ENCODE measurements at places on chromosomes 1 and 21.

DNA sequence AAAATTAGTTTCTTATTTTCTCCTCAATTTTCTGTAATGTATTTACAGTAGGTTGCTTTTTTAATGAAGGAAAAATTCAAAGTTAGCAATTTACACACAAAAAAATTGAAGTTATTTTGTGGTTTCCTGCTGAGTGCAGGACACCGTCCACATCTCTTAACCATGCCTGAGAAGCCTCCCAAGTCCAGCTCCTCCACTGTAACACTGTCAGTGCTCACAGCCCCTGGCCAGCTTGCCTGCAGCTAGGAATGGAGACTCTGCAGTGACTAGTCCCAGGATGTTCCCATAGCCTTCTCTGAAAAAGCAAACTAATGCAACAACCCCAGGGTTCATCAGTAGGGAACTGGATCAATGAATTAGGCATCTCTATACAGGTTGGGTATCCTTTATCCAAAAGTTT lies 3.5 kb downstream of the A3GALT2 start:
- DNase-seq: no peak

GRCh38 chr1:186681801-186682200 lies 1.6 kb upstream of the PTGS2 start:
- no peak for DNase-seq

DNA sequence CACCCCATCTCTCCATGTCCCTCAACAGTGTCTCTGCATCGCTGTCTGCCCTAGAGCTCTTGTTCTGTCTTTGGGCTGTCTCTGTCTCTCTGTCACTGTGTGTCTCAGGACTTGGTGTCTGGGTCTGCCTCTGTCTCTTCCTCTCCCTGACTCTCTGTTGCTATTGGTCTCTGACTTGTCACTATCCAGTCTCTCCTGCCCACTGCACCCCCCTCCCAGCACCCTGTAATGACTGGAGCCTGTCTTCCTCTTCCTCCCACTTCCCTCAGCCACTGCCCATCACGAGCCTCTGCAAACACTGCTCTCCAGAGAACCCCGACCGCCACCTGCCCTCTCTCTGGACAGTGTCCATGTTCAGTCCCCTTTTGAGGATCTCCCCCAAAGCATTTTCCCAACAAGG lies 12.1 kb downstream of the PEAR1 start:
- DNase-seq: no peak

- no peak for DNase-seq
Measured at GRCh38 chr1:153428073-153428638, 11.8 kb downstream of the S100A7A start.

DNA sequence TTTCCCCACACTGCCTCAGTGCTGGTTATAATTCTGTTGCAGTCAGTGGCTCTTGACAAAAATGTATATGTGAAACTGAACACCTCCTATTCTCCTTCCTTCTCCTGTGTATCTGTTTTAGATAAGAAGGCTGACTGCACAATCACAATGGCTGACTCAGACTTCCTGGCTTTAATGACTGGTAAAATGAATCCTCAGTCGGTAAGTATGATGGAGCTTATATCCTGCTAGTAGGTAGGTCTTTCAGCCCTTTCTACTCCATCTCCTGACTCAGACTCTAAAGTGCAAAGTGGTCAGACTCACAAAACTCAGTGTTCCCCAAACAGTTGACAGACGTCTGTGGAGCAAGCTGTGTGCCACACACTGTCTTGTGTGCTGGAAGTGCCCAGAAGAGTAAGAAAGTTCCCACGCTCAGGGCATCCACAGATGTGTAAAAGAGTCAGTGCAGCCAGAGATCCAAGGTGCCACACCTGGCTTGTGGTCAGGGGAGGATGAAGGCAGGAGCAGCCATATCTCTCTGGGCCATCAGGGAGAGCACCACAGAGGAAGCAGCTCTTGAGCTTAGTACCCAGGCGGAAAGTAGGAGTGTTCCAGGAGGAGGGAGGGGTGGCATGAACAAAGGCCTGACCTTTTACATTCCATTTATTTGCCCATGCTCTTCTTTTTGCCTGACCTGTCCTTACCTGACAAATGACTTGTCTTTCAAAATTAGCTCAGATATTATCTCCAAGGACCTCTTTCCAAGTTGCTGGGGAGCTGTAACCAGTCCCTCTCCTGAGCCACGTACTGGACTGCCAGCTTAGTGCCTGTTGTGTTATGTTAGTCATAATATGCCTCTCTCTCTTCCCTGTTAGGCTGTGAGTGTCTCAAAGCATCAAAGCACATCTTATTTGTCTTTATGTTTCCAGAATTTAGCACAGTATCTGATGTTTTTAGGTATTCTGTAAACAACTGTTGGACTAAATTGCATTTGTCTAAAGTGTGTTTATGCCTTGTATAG lies 14.0 kb upstream of the PODN start:
- no peak for DNase-seq

DNA sequence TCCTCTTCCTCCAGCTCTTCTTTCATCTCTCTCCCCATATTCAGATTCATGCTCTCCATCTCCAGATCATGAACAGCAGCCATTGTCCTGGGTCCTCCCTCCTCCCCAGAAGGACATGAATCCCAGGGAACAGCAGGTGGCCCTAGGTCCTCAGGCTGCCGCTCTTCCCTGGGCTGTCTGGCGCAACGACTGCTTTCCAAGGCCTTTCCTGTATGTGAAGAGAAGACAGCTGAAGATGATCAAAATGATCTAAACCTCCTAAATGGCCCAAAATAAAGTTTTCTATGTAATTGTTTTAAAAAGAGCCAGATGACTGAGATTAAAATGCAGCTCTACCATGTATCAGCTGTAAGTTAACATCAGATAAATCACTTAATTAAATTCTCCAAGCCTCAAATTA lies 22.5 kb downstream of the RHBDL2 start:
- DNase-seq: no peak

GRCh38 chr21:40730426-40730800 lies 116.5 kb downstream of the DSCAM start:
- DNase-seq: no peak

GRCh38 chr1:219772265-219773036 lies 155.9 kb downstream of the SLC30A10 start:
- no peak for DNase-seq

DNA sequence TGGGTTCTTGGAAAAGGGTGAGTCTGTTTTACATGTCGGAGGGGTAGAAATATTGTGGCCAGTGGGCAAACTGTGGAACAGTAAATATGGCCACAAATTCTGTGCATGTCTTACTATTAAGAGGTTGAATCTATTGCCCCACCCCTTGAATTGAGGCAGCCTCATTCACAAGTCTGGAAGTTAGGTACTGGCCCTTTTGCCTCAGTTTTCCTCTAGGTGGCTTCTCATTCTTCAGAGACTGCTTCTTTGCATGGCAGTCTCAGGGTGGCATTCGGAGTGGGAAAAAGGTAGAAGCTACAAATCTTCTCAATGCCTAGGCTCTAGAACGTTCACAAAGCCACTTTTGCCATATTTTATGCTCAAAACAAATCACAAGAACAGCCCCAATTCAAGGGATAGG lies 57.2 kb downstream of the SLC9C2 start:
- DNase-seq: no peak

DNA sequence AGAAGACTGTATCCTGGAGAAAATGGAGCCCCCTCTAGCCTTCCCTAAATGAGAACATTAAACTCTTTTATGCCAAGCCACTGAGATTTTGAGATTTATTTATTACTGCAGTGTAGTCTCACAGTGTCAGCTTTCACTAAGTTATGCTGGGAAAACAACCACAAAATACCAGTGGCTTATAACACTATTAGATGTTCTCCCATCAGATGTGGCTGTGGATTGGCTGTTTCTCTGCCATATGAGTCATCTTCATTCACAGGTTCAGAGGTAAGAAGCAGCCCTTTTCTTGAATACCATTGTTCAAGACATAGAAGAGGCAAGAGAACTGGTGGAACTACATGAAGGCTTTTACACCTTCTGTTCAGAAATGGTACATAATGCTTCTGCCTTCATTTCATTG lies 32.1 kb upstream of the ST6GALNAC5 start:
- no peak for DNase-seq

GRCh38 chr21:26845066-26845758 lies at the start of gene ADAMTS1:
Gene ADAMTS1, minus strand, starts transcription at chr21:26845409. Its CDS starts 455 bp downstream, at chr21:26844954.
- DNase-seq: peak; percentile 95
